Pericardium fibroblast (primary cell): ENCODE measurements at places on chromosomes 1 and 21. TPM values are rescaled to one million over a fixed set of nuclear protein-coding genes. Genes with fewer than 3 reads are reported as not detected.

C1QTNF12 gene
- 0.26 and 3.9 TPM in 2 replicates for total RNA-seq

SUSD4 gene
- 0.47 TPM in 1 of 2 replicates, not detected in the other for total RNA-seq

MACO1 gene
- total RNA-seq, result 8.5 and 14.2 TPM in 2 replicates

CFAP107 gene
- total RNA-seq, result not detected in 2 replicates
